Fibroblast of mammary gland (primary cell): ENCODE measurements at places on chromosomes 16 and 17.

DNA sequence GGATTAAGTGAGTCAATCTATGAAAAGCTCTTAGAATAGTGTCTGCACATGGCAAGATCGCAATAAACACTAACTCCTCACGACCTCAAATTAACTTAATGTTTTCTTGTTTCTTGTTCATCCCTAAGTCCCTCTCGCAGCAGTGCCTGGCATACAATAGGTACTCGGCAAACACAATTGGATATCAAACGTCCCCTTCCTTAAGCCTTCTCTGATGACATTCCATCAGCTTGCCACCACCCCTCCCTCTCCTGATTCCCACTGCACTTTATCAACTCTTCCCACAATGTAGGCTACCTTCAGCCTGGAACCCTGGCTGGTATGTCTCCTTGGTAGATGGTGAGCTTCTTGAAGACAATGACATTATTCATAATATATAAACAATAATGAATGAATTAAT is 33.3 kb downstream of the CCDC42 start:
- no peak for DNase-seq

DNA sequence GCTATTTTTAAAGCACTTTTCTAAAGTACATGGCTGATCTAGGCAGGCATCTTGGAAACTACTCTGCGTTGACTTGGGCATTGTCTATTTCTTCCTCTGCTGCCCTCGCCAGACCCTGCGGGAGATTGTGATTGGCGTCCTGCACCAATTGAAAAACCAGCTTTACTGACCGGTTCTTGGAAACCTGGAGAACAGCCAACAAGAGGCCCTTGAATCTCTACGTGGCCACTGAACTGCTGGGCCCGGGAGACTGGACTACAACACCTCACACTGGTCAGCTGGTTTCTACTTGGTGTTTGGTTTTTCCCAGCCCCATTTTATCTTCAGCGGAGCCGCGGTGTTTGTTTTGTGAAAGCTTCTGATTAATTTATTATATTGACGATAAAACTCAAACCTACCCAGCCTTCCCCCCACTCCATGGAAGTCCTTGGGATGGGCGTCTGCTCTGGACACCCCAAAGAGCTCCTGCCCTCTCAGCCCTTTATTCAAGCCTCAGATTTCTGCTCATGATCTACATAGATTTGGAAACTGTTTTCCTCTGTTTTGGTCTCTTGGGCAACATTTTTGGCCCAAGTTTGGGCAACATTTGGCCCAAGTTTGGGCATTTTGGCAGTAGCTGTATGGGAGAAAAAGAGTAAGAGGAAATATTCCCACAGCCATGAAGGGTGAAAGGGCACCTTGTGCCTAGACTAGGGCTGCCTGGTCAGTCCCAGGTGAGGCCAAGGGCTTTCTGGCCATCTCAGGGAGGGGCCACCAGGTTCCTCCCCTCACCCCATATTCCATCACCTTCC is 4.7 kb downstream of the MLX start:
- no peak for DNase-seq

- DNase-seq, result peak; percentile 49
Measured at GRCh38 chr17:43540821-43541674, 5.1 kb downstream of the ETV4 start.

GRCh38 chr17:46876353-46876887 is 25.0 kb downstream of the WNT9B start:
- DNase-seq, result no peak

DNA sequence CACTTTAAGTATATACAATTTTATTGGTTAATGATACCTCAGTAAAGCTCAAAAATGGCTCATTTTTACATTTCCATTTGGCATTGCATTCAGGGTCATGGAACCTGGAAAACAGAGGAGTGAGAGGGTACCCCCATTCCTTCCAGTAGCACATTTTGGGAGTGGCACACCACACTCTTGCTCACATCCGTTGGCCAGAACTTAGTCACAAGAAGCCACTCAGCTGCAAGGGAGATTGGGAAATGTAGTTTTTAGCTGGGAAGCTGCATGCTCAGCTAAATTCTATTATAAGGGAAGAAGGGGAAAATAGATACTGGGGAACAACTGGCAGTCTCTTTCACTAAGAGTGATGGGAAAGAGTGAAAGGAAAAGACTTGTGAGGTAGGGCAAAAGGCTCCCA is 102.5 kb upstream of the TMEM97 start:
- DNase-seq, result peak; percentile 64

DNA sequence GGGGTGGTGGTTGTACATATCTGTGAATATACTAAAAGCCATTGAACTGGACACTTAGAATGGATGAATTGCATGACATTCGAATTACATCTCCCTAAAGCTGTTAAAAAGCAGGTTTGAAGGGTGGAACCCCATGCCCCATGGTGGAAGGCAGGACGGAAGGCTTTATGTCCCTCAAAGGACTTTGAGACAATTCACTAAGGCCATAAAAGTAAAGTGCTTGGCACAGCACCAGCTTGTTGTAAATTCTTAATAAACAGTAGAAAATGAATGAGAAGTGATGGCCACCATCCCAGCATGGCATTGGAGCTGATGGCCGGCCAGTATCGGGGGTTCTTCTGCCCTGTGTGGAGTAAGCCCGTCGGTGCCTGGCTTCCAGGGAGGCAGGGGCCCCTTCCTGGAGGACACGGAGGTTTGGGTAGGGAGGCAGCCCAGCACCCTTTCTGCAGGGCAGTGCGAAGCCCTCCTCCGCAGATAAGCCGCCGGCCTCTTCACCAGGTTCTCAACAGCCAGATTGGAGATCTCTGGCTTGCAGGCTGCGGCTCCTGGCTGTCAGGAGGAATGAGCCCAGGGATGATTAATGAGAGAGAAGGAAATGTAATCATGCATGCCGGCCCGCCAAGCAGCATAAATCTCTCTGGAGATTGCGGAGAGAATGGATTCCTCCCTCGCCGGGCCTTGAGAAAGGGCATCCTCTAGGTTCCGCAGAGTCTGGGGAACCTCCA is 346.9 kb downstream of the FOXL1 start:
- peak; percentile 88 for DNase-seq

DNA sequence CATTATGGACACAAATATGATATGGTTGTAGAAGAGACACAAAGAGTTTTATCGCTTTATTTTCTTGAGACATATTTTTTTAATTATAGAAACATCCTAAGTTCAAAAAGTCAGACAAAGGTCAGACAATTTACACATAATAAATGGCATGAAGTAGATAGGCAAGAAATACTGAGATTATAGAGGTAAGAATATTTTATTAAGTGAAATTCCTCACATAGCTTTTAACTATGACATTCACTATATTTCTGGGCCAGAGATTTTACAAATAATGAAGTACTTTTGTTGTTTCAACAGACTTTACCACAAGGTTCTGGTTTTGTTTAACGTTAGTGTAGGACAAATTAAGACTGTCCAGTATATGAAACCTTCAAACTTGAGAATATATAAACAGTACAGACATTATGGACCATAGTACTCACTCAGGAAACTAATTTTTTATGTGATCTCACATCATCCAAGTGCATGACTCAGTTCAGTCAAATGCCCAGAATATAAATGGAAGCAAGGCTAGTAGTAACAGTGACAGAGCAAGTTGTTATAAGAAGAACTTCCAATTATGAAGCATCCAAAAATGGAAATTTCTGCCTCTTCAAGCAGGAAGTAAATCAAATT is 394.8 kb downstream of the KCNJ2 start:
- DNase-seq, result peak; percentile 34

DNA sequence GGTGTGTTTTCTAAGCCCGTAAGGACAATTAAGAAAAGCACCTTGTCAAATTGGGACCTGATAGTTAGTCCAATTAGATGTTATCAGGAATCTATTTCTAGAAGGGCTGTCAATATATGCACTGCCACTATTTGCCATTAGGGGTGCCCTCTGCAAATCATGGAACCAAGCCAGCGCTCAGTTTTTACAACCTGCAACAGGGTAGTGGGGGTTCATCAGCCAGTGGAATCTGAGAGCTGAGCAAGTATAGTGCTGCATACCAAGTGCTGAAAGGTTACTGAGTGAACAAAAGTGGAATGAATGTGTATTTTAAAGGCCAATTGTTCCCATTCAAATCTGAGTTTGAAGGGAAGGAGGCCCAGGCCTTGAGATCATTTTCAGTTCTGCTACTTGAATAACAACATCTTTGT is 10.4 kb downstream of the PRR11 start:
- DNase-seq, result peak; percentile 42

DNA sequence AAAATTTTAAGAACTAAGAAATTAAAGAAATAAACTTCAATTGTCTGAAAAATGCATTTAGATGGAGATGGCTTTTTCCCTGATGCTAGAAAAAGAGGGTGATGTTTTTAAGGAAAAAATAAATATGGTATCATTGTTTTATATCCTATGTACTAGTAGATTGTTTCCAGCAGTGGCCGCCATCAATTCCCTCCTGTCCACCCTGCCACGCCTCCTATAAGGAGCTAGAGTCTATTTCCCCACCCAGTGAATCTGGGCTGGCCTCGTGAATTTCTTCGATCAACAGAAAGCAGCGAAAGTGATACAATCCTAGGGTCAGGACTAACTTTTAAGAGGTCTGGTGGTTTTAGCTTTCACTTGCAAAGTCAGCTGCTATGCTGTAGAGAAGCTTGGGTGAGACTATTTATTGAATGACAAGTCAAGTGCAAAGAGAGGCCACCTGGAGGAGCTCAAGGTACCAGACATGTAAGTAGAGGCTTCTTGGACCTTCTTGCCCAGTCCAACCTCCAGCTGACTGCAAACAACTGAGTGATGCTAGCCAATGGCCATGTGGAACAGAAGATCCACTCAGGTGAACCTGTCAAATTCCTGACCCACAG is 80.9 kb upstream of the MTMR4 start:
- no peak for DNase-seq

DNA sequence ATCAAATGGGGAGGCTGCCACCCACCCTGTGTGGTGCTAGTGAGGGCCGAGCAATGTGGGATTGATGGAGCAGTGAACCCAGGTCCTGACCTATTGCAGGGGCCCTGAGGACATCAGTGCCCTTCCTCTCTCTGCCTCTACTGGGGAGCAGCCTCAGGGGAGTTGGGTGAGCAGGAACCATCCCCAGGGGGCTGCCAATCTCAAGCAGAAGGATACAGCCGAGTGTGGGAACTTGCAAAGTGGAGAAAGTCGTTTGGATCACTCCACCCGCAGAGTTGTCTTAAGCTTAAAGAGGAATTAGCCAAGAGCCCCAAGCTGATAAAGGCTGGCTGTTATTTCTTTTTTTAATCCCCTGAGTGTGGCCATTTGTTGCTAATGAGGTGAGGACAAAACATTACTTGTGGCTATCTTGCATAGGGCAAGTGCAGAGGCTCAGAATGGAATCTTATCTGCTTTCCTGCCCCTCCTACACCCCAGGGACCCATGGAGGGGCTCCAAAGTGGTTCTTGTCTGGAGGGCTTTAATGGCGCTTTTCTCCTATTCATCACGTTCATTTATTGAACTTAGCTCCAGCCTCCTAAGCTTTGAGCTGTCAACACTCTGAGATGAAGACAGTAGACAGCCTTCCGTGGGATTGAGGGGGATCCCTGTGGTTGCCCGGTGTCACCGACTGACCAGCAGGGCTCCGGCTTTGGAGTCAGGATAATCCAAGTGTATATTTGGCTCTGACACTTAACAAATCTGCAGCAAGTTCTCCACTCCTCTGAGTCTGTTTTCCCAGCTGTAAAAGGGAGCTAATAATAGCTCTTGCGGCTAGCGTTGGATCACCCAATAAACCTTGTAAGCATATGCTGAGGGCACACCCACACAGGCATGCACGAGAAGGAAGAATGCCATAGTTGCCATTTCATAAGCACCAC is 45.1 kb downstream of the MYH11 start:
- DNase-seq, result peak; percentile 48

GRCh38 chr16:85659336-85659735 is 29.4 kb downstream of the GINS2 start:
- no peak for DNase-seq

GRCh38 chr17:38536661-38537060 is 69.1 kb downstream of the SRCIN1 start:
- DNase-seq, result no peak

- no peak for DNase-seq
Measured at GRCh38 chr17:78693346-78694083, 88.6 kb downstream of the CYTH1 start.

DNA sequence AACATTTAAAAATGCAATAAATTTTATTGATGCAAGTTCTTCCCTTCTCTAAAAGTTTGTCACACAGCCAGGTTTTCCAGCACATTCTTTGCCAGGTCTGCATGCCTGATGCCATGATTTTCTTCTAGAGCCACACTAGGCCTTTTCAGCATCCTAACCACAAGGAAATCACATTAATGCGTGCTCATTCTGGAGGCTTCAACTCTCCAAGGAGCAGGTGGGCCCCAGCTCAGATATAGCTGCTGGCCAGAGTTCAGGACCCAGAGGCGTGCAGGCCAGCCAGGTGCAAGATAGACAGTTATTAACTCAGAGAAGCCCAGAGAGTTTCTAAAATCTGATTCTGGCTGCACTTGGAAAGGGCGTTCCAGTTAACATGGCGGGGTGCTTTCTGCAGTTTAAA is 124.5 kb upstream of the MAF start:
- DNase-seq, result no peak

DNA sequence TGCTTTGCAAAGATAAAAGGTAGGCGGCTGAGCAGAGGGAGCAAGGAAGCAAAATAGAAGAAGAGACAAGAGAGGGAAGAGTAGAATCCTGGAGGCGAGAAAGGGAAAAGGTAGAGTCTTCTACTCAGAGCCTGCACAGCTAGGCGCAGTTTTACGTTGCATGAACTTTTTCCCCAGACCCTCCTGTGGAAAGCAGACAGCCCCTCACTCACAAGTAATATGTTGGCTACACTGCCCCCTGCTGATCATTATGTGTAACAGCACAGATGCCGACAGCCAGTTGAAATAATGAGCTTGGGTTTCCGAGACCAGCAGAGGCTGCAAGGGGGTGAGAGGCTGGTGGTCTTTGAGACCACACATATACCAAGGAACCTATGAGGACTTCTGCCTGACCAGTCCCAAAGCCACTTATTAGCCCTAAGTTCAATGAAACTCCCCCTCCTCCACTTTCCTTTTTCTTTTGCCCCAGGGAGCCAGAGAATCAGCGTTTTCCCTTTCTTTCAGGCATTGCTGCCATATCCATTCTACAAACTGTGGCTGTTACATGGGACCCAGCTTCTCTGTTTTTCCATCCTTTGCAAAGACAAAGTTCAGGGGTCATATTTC is 22.5 kb upstream of the CMTR2 start:
- peak; percentile 14 for DNase-seq

GRCh38 chr17:45902892-45903346 is 8.6 kb downstream of the MAPT start:
- no peak for DNase-seq

DNA sequence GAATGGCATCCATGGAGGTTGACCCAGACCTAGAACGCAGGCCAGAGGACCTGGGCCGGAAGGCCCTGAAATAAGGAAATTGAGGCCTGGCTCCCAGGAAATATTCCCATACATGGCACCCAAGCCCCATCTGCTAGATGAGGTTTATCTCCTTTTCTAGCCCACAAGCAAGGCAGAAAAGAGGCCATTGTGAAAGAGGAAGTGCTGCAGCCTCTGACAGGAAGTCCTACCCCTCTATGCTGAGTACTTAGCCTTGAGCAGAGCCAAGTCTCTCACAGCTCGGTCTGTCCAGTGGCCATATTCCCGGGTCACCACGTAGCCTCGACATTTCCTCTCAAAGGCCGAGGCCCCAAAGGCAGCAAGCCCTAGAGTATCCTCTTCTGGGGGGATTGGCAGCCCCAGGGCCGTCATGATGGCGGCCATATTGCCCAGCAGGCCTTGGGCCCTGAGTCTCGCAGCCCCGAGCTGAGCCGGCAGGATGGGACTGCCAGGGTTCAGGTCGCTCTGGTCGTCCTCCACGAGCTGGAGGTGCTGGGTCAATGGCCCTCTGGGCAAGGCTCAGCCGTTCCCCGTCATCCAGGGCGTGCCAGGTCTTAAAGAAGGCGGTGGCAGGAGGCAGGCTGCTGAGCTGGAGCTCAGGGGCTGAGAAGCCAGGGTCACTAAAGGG is 7.8 kb downstream of the CTF1 start:
- no peak for DNase-seq
